ENCODE measurements at places on chromosomes 2 and 18.

GRCh38 chr2:202450785-202451184 lies 74.7 kb downstream of the BMPR2 start:
- DNase-seq: no peak

- DNase-seq: no peak
Observed at GRCh38 chr2:99959261-99960014, 183.0 kb downstream of the AFF3 start.

DNA sequence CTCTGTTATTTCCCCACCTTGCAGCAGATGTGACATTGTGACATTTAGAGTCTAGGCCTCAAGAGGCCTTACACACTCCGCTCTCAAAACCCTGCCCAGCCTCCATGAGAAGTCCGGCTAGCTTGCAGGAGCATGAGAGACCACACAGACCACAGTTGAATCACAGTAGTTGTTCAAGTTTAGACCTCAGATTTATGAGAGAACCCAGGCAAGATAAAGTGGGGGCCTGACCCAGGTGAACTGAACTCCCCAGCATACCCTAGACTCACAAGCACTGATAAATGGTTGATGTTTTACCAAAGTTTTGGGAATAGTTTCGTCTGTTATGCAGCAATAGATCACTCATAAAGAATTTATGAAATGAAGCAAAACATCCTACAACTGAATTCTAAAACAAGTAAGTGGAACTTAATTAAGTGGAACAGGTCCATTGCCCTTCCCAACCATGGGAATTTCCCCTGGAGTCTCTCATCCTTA lies 4.7 kb upstream of the STAT1 start:
- no peak for DNase-seq

DNA sequence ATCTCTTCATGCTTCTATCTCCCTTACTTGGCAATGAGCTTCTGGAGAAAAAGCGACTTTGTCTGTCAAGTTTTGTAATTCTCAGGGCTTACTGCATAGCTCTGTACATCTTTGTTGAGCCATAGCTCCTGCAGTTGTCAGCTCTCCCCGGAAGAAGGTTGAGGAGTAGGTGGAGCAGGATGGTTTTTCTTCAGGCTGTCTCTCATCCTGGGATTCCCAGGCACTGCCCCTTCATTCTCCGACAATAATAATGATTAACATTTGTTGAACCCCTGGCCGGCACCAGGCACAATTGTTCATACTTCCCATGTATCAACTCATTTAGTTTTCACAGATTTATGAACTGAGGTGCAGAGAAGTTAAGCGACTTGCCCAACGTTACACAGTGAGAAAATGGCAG lies 23.5 kb upstream of the RHOB start:
- no peak for DNase-seq

DNA sequence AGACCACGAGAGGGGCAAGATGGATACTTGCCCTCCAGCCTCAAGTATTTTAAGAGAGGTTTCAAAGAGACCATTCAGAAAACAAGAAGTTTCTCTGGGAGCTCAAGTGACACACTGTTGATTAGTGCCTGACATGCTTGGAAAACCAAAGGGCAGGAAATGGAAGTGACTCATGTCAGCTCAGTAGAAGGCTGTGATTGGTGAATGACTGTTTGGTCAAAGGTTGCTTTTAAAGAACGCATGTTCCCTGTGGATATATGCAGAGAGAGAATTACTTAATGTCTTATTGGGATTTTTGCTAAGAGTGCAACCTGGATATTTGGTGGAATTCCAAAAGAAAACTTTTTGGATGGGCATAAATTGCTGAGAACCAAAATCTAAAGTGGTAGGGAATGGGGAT lies 549.9 kb downstream of the XIRP2 start:
- DNase-seq: no peak
